Astrocyte of the hippocampus (primary cell): ENCODE measurements at places on chromosomes 12 and 14.

- DNase-seq = peak; percentile 68
Measured at GRCh38 chr14:100439781-100440180, 116.6 kb downstream of the SLC25A47 start.

DNA sequence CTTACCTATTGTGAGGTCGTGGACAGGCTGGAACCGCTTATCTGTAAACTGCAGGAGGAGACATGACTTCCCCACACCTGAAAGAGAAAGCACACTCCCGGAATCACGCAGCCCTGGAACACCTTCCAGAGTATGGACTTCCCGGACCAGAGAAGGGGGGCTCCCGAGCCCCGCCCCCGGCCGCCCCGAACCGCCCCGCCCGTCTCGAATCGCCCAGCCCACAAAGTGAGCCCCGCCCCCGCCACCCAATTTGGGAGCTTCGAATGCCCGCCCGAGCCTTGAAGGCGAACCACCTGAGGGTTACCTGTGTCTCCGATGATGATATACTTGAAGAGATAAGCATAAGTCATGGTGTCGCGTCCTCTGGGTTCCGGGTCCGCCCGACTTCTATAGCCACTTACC is 235 bp downstream of the RAB2B start:
- DNase-seq = peak; percentile 89

GRCh38 chr12:127293507-127294310 is 973.3 kb upstream of the TMEM132C start:
- DNase-seq = peak; percentile 64

DNA sequence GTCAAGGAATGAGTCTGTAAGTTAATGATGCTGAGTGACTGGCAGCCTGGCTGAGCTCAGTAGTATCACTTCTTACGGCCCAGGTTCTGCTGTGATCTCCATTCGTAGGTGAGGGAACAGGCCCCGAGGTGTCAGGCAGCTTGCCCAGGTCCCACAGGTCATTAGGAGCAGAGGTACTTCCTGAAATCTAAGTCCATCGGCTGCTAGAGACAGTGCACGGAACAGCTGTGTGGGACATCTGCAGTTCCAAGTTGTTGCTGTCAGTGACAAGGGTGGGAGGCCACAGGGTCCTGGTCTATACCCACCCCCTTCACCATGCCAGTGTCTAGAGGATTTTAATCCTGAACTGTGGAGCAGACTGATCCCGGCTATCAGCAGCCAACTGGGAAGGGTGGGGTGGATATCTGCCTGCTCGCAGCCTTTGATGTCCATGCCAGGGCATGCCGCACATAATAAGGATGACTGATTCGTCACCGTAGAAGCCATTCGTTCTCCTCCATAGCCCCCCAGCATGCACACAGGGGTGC is 82.3 kb upstream of the RIN3 start:
- no peak for DNase-seq

GRCh38 chr14:89256283-89256682 is 160.8 kb downstream of the FOXN3 start:
- no peak for DNase-seq

- DNase-seq = no peak
Measured at GRCh38 chr12:75834591-75834990, 197.0 kb downstream of the PHLDA1 start.

GRCh38 chr12:109580272-109580671 is 6.7 kb downstream of the MVK start:
- DNase-seq = no peak

- no peak for DNase-seq
Measured at GRCh38 chr12:89461190-89461589, 63.4 kb downstream of the GALNT4 start.

- DNase-seq = no peak
Measured at GRCh38 chr12:75978677-75979076, 52.9 kb downstream of the PHLDA1 start.

- DNase-seq = no peak
Measured at GRCh38 chr14:105069871-105070759, 4.9 kb upstream of the GPR132 start.

- DNase-seq = no peak
Measured at GRCh38 chr12:131098178-131098981, 144.7 kb downstream of the ADGRD1 start.

- DNase-seq = no peak
Measured at GRCh38 chr12:19074700-19075099, 54.8 kb upstream of the PLEKHA5 start.

DNA sequence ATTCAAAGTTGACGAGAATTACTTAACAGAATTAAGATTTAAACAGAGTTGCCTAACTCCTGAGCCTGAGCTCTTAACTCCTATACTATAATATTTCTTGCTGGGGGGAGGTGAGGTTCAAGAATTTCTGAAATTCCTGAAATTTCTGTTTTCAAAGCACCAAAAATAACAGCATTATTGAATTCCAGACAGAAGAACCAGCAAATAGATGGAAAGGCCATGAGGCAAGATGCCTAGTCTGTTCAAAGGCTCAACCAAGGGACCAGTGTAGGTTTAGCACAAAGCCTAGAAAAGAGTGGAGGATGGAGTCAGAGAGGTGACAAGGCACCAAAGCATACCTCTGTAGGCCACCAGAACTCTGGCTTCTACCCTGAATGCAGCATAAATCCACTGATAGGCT is 76.4 kb downstream of the PPP1R12A start:
- peak; percentile 37 for DNase-seq

DNA sequence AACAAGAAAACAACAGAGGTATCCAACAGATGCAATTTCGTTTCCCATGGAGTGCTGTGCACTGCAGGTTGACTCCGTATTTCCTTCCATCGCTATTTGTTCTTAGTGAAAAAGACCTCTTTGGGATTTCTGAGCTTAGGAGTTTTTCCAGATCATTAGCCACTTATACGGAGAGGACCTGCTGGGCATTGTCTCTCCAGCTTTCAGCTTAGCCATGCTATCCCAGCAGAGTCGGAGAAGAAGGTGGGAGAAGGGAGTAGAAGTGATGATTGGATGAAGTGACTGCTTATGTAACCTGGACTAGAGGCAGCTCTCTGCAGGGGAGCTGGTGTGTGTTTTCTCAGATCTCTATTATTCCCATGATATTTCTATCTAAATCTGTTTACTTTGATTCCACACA is 737.7 kb downstream of the DIO2 start:
- no peak for DNase-seq

- DNase-seq = no peak
Measured at GRCh38 chr12:13154831-13155230, 41.7 kb upstream of the EMP1 start.

- peak; percentile 15 for DNase-seq
Measured at GRCh38 chr12:85424581-85425348, 144.7 kb downstream of the ALX1 start.

DNA sequence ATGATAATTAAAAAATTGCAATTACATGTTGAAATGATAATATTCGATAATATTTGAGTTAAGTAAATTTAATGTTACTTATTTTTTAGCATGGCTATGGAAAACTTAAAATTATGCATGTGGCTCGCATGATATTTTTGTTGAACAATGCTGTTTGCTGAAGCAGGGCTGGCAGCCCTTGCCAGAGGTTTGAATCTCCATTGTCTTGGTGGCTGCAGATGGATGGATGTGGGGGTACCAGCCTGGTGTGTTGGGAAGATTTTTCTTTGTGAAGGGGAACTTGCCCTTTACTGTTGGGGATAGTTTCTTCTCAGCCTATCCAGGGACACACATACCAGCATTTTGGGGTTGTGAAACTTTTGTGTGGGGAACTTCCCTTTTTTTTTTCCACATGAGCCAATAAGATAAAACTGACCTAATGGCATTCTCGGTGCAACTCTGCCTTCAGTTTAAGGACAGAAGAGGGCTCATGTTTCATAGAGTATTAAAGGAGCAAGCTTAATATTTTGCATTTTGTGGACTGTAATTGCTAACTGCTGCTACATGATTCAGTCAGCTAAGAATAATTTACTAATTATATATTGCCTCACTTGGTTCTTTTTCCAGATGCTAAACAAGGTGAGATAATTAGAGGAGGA is 8.8 kb downstream of the RASSF3 start:
- DNase-seq = no peak

- DNase-seq = no peak
Measured at GRCh38 chr12:108712165-108712924, 19.0 kb downstream of the CORO1C start.

DNA sequence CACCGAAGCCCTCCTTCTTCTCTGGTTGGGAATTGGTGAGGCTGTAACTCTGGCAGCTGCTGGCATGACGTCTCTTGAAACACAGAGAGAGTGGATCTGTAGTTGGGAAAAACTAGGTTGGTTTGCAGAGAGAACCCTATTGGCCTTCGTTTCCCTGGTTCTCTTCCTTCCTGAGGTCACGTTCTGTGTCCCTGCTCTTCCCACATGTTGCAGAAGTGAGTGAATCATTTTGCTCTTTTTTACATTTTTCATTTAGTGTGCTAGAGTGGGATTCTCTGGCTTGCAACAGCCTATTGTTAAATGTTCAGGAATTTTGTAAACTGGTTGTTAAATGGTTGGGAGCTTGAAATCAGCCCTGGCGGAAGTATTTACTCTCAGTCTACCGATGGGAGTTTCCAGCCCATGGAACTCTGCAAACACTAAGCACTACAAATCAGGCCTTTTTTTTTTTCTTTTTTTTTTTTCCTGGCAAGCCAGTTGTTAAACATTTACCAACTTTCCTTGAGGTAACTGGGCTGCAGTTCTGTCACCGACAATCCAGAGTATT is 26.8 kb upstream of the CKAP4 start:
- no peak for DNase-seq

GRCh38 chr12:132604151-132604618 is 6.2 kb downstream of the LRCOL1 start:
- DNase-seq = peak; percentile 42

GRCh38 chr12:52872644-52873389 is 24.0 kb upstream of the KRT78 start:
- no peak for DNase-seq

GRCh38 chr12:131816495-131816894 is 11.7 kb upstream of the MMP17 start:
- no peak for DNase-seq

DNA sequence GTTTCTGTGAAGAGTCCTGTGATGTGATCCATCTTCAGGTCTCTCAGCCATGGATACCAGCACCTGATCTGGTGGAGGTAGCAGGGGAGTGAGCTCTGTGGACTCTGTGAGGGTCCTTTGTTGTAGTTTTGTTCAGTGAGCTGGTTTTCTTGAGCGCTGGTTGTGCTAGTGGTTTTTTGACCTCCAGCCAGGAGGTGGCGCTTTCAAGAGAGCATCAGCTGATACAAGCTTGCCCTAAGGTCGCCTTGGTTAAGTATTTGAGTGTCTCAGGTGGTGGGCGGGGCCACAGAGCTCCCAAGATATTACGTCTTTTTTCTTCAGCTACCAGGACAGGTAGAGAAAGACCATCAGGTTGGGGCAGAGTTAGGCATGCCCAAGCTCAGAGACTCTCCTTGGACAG is 139.7 kb downstream of the TTLL5 start:
- DNase-seq = no peak

DNA sequence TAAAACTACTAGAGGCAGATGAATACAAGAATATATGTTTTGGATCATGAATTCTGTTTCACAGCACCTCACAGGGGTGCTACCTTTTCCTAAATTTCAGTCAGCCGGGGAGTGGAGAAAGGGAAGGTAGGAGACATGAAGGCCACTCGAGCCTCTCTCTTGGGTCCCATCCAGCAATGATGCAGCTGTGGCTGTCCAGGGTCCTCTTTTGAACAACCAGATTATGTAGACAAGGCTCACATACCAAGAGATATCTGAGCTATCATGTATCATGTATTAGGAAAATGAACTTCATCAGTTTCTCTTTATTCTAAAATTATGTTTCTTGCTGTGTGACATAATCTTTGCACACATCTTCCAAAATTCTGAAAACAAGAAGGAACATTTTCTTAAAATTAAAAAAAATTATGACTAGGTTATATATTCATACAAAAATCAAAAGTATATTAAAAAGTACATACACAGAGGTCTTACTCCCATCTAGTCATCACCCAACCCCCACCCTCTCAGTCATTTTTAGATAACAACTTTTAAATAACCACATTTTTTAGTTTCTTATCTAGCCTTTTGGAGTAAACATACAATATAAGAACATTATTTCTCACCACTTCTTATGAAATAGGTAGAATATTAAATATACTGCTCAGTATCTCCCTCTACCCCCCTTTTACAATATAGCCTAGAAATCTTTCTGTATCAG is 88.7 kb downstream of the ACADS start:
- DNase-seq = no peak

- no peak for DNase-seq
Measured at GRCh38 chr14:90753456-90754005, 62.7 kb downstream of the TTC7B start.

GRCh38 chr12:108637222-108637971 is 3.7 kb upstream of the SELPLG start:
- no peak for DNase-seq

GRCh38 chr14:57189070-57189469 is 79.6 kb downstream of the EXOC5 start:
- DNase-seq = peak; percentile 63

DNA sequence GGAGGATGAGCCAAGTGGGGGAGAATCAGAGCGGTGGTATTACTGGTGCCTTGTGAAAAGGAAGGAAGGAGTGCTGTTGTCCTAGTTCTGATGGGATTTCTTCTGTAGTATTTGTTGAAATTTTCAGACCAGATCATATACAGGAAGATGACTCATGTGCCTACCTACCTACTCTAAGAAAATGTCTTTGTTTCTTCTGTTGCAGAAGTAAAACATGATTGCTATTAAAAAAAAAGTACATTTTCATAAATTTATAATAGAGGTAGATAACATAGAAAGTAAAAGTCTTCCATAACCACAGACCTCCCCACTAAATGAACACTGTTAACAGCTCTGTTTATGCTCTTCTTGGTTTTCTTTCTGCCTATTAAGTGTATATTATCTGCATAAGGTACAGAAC is 26.9 kb downstream of the SAMD4A start:
- no peak for DNase-seq

DNA sequence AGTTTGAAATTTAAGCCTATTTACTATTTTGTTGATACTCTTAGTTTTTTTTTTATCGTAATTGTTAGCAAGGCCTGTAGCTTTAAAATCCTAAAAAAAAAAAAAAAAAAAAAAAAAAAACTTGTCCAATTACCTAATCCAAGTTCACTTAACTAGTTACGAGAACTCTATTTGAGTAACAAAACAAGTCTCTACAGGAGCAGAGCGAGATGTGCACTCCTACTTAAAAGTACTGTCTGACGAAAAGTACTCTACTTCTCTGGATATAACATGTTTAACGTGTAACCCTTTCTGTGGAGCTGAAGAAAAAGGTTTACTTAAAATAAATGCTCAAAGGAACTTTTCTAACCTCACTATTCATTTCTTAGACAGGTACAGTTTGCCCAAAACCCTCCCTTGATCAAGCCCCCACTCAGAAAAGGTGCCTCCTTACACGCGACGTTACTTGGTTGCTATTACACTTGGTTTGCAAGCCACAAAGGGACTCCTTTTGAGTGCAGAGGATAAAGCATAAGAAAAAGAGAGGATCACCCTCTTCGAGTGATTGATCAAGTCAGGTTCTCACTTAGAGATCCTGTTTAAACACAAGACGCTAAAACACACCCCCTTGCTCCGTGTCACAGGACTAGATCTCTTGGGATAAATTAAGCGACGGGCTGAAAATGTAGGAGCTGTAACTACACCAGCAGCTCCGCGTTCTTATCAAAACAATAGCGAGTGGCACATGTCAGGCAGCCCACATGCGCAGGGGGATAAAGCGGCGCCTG is 2.2 kb downstream of the BAZ1A start:
- no peak for DNase-seq
